ENCODE measurements at places on chromosomes 12 and 14.

DNA sequence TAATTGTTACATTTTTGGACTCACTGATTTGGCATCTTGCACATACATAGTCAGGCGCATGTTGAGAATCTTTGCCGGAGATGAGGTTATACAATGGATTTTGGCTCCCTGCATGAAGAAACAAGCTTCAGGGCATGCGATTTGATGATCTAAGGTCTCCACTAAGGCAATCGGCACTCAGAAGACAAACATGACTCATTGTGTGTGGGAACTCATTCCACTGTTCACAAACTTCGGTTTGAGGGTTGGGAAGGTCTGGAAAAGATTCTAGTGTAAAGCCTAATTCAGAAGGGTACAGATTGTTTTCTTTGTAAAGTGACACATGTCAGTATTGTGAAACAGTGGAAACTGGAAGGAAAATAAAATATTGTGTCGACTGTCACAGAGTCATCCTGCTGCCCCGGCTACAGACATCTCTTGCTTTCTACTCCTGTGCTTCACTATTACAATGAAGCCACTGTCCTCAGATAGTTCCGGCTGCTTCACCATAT is 192.6 kb upstream of the HMGA2 start:
- no peak for DNase-seq

DNA sequence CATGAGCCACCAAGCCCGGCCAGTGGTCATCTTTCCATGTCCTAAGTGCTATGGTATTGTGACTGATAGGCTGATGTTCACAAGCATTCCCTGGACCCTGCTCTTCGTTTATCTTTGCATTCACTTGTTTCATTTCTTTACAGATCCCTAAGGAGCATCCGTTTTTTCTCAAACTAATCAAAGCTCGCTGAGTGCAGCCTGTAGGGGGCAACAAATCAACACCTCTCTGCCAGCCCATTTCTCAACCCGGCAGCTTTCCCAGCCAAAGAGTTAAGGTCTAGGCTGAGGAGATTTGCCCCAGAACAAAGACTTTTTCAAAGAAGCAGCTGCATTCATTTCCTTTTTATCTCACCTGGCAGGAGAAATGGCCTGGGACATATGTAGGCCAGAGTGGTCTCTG is 12.1 kb downstream of the SIRT4 start:
- DNase-seq = no peak

DNA sequence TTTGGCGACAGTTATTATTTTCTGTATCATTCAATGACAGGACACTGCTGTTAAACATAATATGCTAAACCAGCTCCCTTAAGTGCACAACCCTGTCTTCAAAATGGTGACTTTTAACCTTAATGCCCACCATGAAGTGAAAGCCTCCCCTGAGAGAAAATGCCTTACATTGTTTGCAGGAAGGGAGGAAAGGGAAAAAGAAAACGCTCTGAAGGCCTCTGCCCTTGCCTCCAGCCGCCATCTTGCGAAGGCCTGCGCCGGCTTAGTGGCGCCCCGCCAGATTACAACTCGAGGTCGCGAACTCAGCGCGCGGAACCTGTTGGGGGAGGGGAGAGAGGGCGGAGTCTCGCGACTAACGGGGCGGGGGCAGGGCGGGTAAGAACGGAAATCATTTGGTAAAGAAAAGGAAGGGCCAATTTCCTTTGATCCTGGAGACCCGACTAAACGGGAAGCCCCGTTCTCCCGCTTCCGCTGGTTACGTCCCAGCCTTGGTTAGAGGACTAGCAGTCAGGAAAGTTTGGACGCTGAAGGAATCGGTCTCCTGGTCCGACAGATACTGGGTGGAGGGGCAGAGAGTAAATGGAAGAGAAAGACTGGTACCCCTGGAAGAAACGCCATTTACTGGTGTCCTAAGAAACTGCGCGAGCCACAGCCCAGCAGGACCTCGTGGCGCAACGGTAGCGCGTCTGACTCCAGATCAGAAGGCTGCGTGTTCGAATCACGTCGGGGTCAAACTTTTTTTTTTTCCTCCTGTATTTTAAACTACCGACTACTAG is 11.6 kb upstream of the TMPO start:
- peak; percentile 85 for DNase-seq

GRCh38 chr12:127582074-127582473 is 684.9 kb upstream of the TMEM132C start:
- no peak for DNase-seq

DNA sequence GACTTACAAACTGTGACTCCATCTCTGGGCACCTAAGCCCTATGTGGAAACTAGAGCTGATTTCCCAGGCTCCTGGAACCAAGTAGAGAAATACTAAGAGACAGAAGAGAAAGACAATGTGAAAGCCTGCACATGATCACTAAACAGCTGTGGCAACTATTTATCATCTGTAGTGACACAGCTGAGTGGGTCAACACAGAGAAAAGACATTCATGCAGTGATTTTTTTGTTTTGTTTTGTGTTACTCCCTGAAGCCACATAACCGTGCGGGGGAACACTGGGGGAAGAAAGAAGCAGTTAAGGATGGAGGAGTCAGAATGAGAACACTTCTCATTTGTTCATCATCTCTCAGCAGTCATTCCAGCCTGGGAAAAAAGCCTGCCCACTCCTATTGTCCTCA is 1.5 kb downstream of the PRR4 start:
- no peak for DNase-seq

DNA sequence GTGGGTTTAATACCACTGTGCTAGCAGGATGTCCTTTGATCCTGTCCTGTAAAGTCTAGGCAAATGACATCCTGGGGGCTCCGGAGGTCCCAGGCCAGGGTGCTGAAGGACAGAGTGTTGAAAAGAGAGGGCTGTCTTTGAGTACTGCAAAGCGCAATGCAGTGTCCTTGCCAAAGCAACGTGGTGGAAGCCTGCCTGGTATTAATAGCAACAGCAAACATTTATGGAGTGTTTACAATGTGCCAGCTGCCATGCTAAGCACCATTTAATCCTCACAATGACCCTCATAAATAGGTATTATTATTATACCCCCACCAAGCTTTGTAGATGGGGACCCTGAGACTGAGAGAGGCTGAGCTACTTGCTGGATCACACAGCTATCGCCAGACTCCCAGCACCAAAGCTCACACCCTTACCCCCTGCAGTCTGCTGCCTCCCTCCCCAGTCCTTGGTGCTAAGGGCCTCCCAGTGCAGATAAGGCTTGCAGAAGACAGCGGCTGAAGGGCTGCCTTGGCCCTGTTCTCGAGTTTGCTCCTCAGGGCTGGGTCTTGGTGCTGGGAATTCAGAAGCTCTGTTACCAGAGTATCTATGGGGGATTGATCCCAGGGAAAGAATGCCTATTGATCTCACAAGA is 427.7 kb downstream of the FUT8 start:
- peak; percentile 55 for DNase-seq

GRCh38 chr12:130157998-130158753 is 4.1 kb upstream of the FZD10 start:
- DNase-seq = no peak

GRCh38 chr12:3973973-3974644 is 100.9 kb upstream of the PARP11 start:
- DNase-seq = no peak

DNA sequence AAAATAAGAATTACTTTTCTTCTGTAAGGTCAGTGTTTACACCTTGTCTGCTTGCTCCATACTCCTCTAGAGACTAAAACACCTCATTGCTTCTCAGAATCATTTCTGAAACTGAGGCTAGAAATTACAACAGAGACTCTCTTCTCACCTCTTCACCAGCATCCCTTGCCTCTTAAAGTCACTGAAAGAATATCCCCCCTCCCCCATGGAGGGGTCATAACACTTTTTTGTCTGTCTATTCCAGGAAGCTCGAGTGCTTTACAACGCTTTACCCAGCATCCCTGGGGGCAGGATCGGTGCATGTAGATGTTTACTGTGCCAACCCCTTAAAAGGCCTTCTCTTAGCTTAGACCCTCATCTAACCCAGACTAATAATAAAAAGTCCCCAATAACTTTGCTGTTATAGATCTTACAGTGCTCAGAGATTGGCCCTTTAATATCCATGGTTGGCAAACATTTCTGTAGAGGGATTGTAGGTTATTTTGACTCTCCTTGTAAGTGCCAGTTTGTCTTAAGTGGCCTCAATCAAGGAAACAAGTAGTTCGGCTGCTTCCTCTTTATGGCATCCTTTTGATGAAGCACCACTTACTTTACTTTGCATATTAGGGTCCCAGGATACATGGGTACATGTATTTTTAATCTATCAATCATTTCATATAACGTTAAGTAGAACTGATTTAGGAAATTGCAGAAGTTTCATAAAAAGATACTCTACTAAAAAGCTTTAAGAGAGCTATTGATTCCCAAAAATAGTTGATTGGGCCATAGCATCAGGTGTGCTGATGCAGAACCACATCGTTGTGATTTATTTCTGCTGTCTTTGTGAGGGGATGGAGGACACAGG is 29.3 kb downstream of the PRKCH start:
- no peak for DNase-seq

- no peak for DNase-seq
Observed at GRCh38 chr12:105983622-105984320, 155.0 kb downstream of the NUAK1 start.

GRCh38 chr12:102016472-102016871 is 45.3 kb downstream of the WASHC3 start:
- no peak for DNase-seq

DNA sequence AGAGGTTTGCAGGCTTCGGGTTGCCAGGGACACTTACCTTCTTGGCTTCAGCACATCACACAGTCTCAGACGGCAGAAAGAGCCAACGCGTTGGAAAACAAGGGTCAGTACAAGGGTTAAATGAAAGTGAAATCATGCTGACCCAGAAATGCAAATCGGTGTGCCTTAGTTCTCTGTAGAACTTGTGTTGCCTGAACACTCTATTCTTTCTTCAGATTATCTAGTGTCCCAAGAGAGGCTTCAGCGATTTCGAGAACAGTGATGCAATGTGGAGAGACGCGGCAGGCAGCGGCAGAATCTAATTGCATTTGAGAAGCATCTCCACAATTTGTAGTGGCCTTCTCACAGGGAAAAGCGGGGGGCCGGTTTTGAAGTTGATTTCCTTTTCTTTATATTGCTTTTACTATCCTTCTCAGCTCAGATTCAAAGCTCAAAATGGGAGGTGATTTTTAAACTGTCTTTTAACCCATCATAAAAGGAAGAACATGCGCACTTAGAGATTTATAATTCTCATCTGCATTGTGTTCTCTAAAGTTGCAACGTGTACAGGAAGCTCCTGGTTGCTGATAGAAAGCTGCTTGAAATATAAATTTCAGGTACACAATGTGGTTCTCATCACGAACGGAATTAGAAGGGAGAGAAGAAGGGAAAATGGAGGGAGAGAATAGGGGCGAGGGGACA is 67.8 kb upstream of the EGLN3 start:
- DNase-seq = no peak

GRCh38 chr14:77980475-77981321 is 180.8 kb downstream of the ADCK1 start:
- no peak for DNase-seq

DNA sequence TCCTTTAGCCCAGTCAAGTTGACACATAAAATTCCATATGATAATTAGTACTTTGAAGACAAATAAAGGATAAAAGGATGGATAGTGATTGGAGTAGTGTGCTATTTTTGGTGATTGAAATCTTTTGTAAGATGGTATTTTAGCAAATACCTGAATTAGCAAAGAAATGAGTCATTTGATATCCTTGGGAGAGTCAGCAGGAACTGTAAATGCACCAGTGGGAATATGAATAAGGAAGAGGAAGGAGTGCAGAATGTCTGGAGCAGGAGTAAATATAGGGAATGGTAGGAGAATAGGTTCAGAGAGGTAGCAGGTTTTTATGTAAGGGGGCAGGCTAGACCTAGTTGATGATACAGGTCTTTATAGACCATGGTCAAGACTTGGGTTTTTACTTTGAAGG is 75.0 kb downstream of the TRMT5 start:
- DNase-seq = no peak

DNA sequence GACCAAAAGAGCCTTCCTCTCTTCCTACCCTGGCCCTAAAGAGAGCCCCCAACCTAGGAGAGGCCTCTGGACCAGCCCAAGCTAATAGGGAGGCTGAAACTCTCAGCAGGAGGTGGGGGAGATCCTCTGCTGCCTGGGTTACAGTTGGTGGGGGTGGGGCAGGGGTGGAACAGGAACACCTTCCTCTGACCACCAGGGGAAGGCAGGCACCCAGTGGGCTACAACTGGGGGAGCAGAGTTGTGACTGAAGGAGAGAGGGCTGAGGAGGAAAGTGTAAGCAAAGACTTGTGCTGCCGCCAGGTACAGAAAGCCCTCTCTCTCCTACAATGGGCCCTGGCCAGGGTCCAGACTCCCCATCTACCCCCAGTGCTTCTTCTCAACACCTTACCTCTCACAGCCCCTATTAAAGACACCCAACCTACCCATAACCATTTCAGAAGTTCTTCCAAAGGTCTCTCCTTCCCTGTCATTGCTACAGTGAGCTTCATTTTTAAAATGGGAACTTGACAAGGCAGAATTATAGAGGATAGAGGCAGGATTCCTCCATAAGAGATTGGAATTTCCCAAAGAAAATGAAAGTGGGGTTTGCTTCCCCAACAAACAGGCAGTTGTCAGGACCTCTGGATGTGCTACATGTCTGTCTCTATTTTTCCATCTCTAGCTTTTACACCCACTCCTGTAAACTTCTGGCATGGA is 1.4 kb downstream of the MYO1A start:
- DNase-seq = no peak

DNA sequence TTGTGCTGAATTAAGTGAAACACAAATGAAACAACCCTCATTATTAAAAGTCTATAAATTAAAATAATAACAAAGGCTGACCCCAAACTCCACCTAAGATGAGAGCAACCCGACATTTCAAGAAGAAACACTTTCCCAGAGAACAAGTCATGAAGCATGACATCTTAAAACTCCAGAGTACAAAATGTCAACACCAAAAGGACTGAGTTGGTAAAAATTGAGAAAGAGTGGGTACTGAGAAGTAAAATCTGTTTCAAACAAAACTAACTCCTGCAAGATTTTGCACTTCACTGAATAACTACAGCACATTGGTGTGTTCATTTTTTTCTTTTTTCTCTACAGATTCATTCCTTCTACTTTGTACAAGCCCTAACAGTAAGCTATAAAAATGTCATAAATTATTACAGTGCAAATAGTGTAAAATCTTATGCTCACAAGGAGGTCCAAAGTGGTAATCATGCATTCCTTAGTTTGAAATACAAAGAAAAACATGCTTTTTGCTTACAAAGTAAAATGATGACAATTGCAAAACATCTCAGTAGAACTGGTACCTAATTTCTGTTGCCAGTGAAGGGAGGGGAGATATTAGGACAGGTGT is 31.8 kb downstream of the SLC35F4 start:
- DNase-seq = no peak

DNA sequence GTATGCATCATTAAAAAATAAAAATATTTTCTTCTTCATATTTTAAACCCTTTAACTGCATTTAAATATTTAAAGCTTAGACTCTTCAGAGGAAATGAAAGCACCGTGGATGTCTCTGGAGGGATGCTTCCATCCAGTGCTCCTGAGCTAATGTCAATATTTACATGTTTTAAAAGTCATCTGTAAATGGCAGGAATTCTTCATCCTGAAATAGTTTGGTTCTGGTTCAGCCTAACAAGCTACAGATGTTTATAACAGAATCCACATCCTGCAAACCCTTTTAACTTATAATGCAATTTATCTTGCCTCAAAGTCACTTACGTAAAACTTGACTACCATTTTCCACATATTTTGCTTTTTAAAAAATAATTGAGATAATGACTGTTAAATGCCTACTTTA is 1207.3 kb downstream of the SLC16A7 start:
- DNase-seq = no peak

- DNase-seq = peak; percentile 37
Observed at GRCh38 chr12:64824500-64825142, at the start of gene TBC1D30. TBC1D30 (plus strand) TSS chr12:64824647; CDS start chr12:64824880, 233 bp downstream.

All from NCI-H446 treated with DMSO at 0.1 percent for 48 hours (cell line).